Aortic smooth muscle cell (primary cell): ENCODE measurements at places on chromosomes 7 and 10. TPM values are rescaled to one million over a fixed set of nuclear protein-coding genes. Genes with fewer than 3 reads are reported as not detected.

Gene CDK14
- 35.1 and 49.3 TPM in 2 replicates for total RNA-seq

Gene SEMA3C
- total RNA-seq = 39.1 and 69.0 TPM in 2 replicates

Gene VPS37D
- 2.9 and 3.6 TPM in 2 replicates for total RNA-seq

Gene LRGUK
- under 0.01 and 0.13 TPM in 2 replicates for total RNA-seq

Gene LAMB4
- total RNA-seq = 0.13 and 0.25 TPM in 2 replicates

Gene NUTM2E
- total RNA-seq = under 0.01 and 0.19 TPM in 2 replicates

Gene ITPRID1
- total RNA-seq = not detected in 2 replicates
